ENCODE measurements at places on chromosomes 11 and 22.

DNA sequence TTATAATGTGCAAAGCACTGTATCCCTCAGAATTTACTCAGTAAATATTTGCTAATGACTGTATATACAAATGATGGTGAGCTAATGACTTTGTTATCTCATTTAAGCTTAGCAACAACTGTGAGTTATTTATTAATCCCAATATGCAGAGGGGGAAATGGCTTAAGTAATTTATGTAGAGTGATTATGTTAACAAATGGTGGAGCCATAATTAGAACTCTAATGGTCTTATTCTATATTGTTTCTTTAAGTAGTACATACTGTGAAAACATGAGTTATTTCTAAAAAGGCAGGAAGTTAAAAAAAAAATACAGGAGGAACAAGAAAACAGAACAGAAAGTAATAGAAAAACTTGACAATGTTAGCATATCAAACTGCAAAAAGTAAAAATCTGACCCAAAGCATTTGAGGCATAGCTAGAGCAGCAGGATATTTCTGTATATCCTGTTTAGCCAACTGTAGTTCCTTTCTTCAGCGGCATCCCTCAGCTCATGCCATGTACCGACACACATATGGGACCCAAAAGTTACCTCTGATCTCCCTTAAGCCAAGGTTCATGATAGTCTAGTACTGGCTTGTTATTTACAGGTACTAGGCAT, 94.2 kb downstream of the FCHSD2 start:
- DNase-seq: no peak

- DNase-seq: no peak
Observed at GRCh38 chr11:88307749-88308425, 29.6 kb downstream of the CTSC start.

DNA sequence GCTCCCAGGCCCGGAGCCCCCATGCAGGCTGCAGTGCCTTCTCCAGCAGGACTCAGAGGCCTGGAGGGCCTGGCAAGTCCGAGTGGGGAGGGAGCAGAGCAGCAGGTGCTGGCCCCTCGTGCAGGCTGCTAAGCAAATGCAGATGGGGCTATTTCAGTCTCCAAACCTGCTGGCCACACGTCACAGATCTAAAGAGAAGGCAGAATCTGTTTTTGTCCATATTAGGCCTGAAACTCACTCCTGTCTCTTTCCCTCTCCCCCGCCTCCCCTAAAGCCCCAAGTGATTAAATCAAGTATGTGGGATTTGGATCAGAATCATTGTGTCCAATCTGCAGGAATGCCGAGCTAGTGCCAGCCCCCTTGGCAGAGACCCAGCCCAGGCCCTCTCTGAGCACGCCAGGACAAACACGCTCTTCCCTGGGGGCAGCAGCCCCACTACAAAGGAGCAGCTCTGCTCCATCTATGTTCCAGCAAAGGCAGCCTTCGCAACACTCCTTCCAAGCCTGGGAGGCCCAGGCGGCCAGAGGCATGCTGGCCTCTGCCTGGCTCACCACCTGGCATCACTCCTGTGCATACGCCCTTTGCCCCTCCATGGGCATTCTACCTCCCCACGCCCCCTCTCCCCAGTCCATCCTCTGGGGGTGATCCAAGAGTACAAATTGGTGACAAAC, 26.5 kb downstream of the RPL27A start:
- DNase-seq: peak; percentile 99

DNA sequence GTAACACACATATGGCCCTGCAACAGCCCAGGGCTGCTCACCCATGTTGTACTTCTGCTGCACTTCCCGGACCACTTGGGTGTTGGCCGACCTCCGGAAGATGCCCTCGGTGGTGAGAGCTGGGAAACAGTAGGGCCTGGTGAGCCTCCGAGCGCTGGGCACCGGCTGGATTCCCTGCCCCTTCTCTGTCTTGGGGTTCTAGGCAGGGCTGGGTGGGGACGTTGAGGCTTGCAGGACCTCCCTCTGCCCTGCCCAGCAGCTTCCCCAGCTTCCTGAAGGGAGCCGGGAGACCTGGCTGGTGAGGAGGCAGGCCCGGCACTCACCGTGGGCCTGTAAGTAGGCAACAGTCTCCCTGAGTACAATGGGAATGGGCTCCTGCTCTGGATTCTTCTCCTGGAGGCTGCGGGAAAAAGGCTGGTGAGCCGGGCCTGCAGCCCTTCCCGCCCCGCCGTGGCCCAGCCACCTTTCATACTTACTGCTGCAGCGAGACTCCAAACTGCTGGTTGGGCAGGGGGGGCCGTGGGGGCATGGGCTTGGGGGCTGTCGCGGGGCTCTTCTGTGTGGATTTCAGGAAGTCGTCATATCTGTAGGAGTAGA, 20.2 kb downstream of the ARHGAP1 start:
- no peak for DNase-seq

- DNase-seq: no peak
Observed at GRCh38 chr11:44968510-44968909, 17.8 kb upstream of the TP53I11 start.

Data from fibroblast of skin of abdomen (primary cell).